PC-9 (cell line): ENCODE measurements at places on chromosomes 1 and 21.

DNA sequence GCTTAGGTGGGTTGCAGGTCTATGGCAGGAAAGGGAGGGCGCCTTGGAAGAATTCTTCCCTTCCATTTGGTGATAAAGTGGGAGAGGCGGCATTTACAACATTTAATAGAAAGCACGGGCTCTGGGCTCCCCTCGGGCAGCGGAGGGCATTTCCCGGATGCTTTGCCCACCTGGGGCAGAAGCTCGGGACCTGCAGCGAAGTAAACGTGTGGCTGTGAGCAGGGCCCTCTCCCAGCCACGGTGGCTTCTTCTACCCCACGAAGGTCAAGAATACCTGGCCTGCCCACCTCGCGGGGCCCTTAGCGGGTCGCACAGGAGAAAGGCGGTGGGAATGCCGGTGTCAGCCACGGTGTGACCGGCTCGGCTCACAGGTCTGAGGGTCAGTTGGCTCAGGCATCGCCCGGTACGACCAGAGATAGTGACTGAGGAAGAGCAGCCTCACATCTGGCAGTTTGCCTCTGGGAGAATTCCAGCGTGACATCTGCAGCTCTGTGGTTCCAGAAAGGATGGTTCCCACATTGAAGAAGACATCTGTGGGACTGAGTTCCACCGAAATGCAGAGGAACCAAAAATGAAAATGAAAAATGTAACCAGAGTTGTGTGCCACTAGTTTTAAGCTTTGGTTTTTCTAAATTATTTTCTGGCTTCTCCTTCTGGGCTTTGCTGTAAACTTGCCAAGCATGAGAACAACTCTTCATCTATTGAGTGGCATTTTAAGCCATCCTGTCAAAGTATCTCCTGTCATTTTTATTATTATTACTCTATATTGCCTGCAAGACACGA is 720 bp upstream of the F3 start:
- H3K36me3 ChIP-seq = peaks cover 32% of the 10 kb centered on the region
- H3K4me1 ChIP-seq = peaks cover 59% of the 10 kb centered on the region
- H3K4me3 ChIP-seq = peak overlapping the region; percentile 80
- peak overlapping the region; percentile 80 for H3K27ac ChIP-seq
- no peak for DNase-seq
- no peaks in the 10 kb centered on the region for H3K27me3 ChIP-seq

DNA sequence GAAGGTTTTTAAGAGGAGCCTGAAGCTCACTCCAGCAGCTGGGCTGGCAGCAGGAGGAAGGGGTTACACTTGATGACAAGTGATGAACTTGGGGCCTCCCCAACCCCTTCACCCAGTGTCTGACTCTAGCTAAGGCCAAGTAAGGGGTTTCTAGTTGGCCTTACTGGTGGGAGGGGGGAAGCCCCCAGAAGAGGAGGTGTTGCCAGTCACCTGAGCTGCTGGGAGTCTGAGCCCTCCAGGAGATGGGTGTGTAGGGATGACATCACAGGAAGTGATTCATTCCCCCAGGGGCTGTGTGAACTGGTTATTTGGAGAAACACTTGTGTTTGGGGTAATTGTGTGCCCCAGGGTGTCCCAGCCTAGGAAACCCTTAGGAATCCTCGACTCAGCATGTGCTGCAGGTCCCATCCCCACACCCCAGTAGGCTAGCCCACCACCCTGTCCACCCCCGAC is 3.1 kb downstream of the PADI1 start:
- H3K27ac ChIP-seq = peak overlapping the region; percentile 95
- peaks cover 87% of the 10 kb centered on the region for H3K4me1 ChIP-seq
- H3K4me3 ChIP-seq = peak overlapping the region; percentile 65; the same call in 1 of the 2 replicates
- peak; percentile 83 for DNase-seq

DNA sequence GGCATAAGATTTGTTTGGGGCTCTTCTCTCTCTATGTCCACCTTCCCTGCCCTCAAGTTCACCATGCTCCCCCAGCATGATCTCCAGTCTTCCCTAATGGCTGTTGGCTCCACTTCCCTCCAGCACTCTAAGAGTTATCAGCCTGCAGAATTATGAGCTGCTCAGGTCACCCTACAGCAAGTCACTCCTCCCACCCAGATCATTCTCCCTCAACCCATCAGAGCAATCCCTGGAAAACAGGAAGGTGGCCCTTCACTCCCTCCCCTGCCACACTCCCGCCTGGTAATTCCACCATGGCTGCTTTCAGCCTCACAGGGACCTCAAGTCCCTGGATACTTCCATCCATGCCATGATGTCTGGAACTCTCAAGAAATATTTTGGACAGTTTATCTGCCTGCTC is 104.5 kb downstream of the KCNJ15 start:
- H3K4me1 ChIP-seq = no peaks in the 10 kb centered on the region
- no peak overlapping the region for H3K27ac ChIP-seq
- no peaks in the 10 kb centered on the region for H3K36me3 ChIP-seq
- DNase-seq = no peak

DNA sequence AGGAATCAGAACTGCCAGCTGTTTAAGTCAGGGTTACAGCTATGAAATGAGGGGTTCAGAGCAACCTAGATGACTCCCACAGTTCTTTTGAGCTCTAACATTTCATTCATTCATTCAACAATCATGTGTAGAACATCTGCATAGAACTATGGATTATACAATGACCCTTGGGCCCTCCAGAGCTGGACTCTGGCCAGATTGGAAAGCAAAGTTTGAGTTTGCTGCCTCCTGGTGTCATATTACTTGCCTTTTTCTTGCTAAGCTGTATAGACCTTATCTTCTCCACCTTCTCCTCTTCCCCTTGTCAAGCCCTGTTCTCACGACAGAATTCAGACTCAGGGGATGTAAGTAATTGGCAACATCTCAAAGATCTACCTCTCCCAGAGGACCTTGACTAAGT is 4.0 kb downstream of the CASQ2 start:
- no peak overlapping the region for H3K4me3 ChIP-seq
- H3K4me1 ChIP-seq = peaks cover 19% of the 10 kb centered on the region
- DNase-seq = peak; percentile 43
- no peaks in the 10 kb centered on the region for H3K36me3 ChIP-seq
- H3K27me3 ChIP-seq = no peaks in the 10 kb centered on the region

GRCh38 chr21:42763581-42764442 is 110.4 kb downstream of the PDE9A start:
- no peak overlapping the region for H3K27ac ChIP-seq
- no peaks in the 10 kb centered on the region for H3K27me3 ChIP-seq
- H3K4me3 ChIP-seq = no peak overlapping the region

DNA sequence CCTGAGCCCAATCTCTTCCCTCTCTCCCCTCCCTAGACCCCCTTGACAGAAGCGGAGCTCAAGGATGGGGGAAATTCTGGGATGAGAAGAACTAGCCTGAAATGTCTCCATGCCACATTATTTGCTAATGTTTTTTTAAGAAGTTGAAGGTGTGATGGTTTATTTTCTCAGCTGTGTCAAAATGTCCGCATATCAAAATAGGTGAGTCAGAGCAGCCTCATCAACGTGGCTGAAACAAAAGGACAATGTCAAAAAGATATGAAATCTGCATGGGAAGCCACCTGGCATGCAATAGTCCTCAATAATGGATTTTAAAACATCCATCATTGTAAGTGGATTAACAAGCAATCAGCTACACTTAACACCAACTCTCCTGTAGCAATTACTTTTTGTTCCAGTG is 101.4 kb downstream of the BEND5 start:
- peaks cover 14% of the 10 kb centered on the region for H3K27me3 ChIP-seq
- no peaks in the 10 kb centered on the region for H3K36me3 ChIP-seq
- H3K27ac ChIP-seq = no peak overlapping the region
- no peaks in the 10 kb centered on the region for H3K4me1 ChIP-seq
- no peak overlapping the region for H3K4me3 ChIP-seq
- no peak for DNase-seq

- peak; percentile 4 for DNase-seq
- no peaks in the 10 kb centered on the region for H3K36me3 ChIP-seq
- H3K4me1 ChIP-seq = peaks cover 12% of the 10 kb centered on the region
- no peak overlapping the region for H3K27ac ChIP-seq
Measured at GRCh38 chr1:221217029-221217428, 337.8 kb downstream of the HLX start.
